ENCODE measurements at places on chromosomes 6 and 20.
A peak's percentile ranks its signal among the peaks of the same experiment; 100 is the strongest.

DNA sequence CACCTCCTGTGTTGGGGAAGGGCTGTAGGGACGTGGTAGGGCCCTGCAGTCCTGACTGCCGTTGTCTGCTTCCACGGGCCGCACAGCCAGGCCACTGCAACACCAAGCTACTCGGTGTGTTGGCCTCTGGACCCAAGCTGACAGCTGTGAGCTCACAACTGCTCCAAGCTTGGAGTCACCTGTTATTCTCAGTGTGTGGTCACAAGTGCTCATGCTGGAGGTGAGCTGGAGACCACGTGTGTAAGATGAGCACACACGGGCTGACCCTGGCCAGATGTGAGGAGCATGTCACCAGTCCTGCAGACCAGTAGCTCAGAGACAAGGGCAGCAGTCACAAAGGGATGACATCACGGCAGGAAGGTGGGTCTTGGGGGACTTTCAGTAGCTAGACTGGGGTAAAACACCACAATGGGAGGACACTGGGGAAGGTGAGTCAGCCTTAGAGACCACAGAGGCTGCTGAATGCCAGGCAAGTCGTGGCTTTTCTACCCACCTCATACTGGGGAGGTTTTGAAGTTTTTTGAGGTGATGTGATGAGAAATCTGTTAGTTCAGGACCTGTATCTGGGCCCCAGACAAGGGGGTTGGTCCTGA, 87.3 kb downstream of the FAM120B start:
- no peak for DNase-seq

- DNase-seq, result peak; percentile 47
Measured at GRCh38 chr6:53734473-53735299, 60.1 kb upstream of the LRRC1 start.

GRCh38 chr6:56327946-56328727, 80.8 kb upstream of the COL21A1 start:
- DNase-seq, result no peak

- no peak for DNase-seq
Measured at GRCh38 chr20:9071976-9072726, 3.3 kb downstream of the PLCB4 start.

GRCh38 chr20:35296101-35296554, 3.9 kb upstream of the FAM83C start:
- DNase-seq, result no peak

GRCh38 chr6:120873125-120873865, 461.0 kb downstream of the TBC1D32 start:
- DNase-seq, result no peak

GRCh38 chr6:110315869-110316398, 42.2 kb downstream of the METTL24 start:
- DNase-seq, result peak; percentile 44

GRCh38 chr6:159053781-159054398, 9.1 kb upstream of the TAGAP start:
- no peak for DNase-seq

DNA sequence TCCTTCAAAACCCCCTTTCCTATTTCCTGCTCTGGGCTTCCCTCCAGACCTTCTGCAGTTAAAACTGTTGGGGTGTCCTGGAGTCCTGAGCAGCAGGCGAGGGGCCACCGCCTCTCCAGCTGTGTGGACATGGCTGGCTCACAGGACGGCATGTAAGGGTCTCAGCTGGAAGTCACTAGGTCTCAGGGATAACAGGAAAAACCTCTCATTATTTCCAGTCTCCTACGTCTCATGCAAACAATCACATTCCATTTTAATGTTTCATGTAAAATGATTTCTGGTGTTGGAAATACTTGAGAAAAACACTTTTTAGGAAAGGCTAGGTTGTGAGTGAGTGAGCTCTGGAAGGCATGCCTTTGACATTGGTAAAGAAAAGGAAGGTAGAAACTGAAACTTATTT, 158.7 kb downstream of the SCML4 start:
- DNase-seq, result no peak

DNA sequence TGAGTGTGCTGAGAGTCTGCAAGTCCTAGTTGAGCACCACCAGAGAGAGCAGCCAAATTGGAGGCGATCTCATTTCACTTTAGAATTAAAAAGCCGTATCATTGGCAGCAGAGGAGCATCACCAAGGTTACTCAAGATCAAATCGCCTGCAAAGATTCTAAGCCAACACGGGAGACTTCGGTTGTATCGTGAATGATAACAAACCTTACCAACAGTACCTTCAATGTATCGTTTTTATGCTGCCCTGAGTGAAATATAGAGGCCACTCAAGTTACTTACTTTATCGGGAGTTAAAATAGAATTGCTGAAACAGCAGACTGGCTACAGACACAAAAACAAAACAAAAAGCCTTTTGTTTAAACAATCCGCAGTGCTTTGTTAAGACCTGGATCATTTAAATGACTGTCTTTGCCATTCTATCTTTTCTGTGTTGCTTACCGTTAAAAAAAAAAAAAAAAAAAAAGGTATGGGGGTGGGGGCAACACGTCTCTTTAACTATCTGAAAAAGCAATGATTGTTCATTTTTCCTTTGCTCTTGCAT, 14.2 kb downstream of the NHSL1 start:
- DNase-seq, result no peak

DNA sequence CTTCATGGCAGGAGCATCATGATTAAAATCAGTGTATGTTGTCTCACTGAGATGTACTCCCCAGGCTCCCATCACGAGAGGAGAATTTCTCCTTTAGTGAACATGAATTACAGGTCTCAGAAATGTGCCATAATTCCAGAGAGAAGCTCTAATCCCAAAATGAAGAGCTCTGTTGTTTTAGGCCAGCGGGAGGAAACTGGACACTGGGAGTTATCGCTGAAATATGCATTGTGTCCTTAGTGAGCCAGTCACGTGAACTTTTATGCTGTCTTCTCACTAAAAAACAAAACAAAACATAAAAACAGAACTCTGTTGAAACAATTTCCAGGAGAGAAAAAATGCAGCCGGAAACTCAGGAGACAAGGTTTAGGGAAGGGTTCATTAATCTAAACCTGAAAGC, 315.7 kb upstream of the NT5E start:
- no peak for DNase-seq

DNA sequence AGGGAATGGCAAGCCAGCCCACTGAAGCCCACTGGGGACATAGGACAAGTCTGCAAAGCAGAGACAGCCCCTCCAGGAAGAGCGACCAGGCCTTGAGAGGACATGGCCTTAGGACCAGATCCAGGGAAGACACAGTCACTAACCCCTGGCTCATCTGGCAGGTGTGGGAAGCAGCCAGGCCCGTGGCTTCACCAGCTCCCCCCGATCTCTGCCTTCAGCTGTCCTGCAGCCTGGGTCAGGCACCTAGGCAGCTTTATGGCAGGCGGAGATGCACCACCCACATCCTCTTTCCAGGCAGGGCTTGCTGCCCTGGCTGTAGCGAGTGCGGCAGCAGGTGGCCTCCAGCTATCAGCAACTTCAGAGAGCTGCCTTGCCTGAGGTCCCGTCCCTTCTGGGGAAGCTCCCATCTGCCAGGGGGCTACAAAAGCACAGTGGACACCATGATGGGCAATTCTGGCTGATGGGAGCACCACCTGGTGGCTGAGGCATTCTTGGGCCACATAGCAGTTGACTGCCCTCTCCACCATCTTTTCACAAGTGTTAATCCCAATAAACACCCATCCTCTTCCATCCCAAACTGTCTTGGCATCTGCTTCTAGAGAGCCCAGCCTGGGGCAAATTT, 85.8 kb downstream of the DZANK1 start:
- DNase-seq, result no peak

GRCh38 chr6:38175786-38176185, 356.3 kb downstream of the ZFAND3 start:
- no peak for DNase-seq

DNA sequence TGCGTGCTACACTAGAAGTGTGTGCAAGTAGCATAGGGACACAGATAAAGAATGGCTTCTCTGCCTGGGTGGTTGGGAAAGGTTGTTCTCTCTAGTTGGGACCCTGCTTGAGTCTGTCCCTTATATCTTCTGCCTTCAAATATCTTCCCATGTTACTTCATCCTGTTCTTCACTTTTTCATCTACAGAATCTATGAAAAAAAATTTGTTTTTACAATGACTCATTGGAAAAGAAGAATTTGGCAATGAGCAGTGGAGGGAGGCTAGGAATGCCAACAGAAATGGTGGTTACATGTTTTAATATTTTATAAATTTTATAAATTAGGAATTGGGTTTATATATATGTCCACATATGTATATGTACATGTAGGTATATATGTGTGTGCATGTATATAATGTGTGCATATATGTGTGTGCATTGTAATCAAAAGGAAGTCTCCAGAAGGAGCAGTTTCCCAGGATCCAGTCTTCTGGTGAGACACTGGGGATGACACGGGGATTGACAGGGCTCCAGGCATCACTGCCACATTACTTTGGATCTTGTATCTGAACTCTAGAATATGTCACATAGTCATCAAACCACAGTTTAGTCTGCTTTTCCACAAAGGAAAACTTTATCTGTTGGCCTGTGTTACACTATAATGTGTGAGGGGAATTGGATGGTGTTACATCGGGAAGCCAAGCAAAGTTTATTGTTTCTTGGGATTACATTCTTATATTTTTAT, 75.3 kb upstream of the RIPOR2 start:
- no peak for DNase-seq

DNA sequence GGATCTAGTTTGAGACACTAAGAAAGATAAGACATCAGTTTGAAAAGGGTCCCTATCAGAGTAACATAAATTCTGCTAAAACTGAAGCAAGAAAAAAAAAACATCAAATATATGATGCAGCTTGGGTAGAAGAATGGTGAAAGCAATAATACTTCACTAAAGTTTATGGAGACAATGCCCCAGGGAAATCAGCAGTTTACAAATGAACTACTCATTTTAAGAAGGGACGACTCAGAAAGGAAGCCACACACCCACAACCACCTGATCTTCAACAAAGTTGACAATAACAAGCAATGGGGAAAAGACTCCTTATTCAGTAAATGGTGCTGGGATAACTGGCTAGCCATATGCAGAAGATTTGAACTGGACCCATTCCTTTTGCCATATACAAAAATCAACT, 143.5 kb downstream of the TPBG start:
- no peak for DNase-seq

- DNase-seq, result peak; percentile 58
Measured at GRCh38 chr20:57464642-57465211, 60.2 kb downstream of the CTCFL start.

DNA sequence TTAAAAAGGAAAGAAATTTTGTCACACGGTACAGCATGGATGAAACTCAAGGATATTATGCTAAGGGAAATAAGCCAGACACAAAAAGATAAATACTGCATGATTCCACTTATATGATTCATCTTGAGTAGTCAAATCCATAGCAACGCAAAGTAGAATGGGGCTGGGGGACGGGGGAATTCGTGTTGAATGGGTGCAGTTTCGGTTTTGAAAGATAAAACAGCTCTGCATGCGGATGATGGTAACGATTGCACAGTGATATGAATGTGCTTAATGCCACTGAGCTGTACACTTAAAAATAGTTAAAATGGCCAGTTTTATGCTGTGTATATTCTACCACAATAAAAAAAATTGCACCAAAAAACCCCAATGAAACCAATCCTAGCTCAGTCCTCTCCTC, 52.9 kb upstream of the SIRPA start:
- no peak for DNase-seq

DNA sequence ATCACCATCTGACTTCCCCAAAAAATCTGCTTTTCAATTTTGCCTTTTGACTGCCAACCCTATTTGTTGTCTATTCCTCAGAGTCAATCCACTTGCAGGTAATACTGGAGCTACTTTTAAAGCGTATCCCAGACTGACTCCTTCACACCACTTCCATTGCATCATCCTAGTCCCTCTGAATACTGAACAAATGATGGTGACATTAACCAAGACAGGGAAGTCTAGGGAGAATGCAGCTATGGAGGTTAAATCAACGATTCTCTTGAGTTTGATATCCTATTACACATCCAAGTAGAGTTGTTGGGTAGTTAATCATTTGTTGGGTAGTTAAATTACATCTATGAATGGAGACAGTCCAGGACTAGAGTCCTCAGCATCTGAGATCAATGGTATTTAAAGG, 2.0 kb downstream of the OGFRL1 start:
- DNase-seq, result no peak

GRCh38 chr6:87391334-87391733, 16.4 kb upstream of the CFAP206 start:
- peak; percentile 80 for DNase-seq

GRCh38 chr20:62043131-62043914, 22.4 kb downstream of the TAF4 start:
- no peak for DNase-seq

- no peak for DNase-seq
Measured at GRCh38 chr6:2245877-2246863, 765 bp upstream of the GMDS start.

DNA sequence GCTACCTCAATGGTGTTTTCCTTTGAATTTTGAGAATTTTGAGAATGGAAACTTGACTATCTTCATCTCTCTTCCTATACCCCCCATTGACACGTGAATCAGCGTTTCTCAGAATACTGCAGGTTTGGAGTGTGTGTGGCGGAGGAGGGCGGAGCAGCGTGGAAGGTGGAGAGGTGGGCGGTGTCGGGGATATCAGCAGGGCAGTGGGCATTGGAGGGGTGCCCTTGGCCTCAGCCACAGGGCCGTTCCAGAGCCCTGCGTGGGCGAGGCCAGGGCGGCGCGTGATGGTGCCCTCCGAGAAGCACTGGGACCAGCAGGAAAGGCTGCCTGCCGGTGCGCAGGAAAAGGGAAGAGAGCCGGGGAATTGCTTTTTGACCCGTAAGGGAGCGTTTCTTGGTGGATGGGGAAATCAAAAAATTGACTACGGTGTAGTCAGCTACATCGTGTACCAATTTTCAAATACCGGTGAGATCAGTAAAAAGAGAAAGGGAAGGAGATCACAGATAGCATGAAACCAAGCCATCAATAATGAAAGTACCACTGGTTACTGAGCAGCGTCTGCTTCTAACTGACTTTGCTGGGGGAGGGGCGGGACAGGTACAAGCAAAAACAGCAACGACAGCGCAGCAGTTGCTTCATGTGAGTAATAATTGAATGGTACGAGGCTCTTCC, 82.7 kb upstream of the DUSP22 start:
- no peak for DNase-seq

- no peak for DNase-seq
Measured at GRCh38 chr6:31055441-31055840, 45.2 kb downstream of the MUC22 start.

- no peak for DNase-seq
Measured at GRCh38 chr6:106363401-106364138, 3.1 kb downstream of the CRYBG1 start.

DNA sequence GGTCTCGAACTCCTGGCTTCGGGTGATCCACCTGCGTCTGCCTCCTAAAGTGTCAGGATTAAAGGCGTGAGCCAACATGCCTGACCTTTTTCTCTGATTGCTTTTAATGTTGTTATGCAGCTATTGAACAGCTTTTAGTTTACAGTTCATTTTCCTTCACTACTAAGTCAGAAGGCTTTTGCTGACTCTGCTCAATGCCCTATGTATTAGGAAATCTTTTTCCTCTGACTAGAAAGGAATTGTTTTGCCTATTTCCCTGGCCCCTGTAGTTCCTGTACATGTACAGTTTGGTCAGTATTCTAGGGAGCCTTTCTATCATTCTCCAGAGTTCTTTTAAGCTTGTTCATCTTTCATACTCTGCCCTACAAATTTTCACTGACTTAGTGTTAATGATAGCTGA, 280.2 kb downstream of the CDKAL1 start:
- DNase-seq, result no peak
